ENCODE measurements at places on chromosomes 4 and X.

GRCh38 chrX:107014936-107015335 is 14.9 kb upstream of the MORC4 start:
- no peak for DNase-seq

GRCh38 chr4:99630857-99631360 is 26.7 kb downstream of the C4orf54 start:
- DNase-seq: no peak

GRCh38 chrX:73850124-73851013 is 287.4 kb downstream of the CHIC1 start:
- DNase-seq: no peak

GRCh38 chr4:109440948-109441347 is 7.3 kb downstream of the SEC24B start:
- no peak for DNase-seq

GRCh38 chrX:86806786-86807185 is 658.5 kb downstream of the DACH2 start:
- no peak for DNase-seq

- peak; percentile 59 for DNase-seq
Observed at GRCh38 chr4:128863312-128864075, 54.0 kb downstream of the JADE1 start.

GRCh38 chr4:8848507-8849265 is 23.0 kb downstream of the HMX1 start:
- DNase-seq: no peak

GRCh38 chr4:150457802-150458201 is 124.1 kb upstream of the MAB21L2 start:
- no peak for DNase-seq

- DNase-seq: no peak
Observed at GRCh38 chr4:176959980-176960379, 167.3 kb upstream of the VEGFC start.

- no peak for DNase-seq
Observed at GRCh38 chrX:68177542-68177941, 255.8 kb downstream of the OPHN1 start.

- no peak for DNase-seq
Observed at GRCh38 chrX:41005445-41005992, 79.7 kb upstream of the USP9X start.

- DNase-seq: no peak
Observed at GRCh38 chrX:123807835-123808416, 51.9 kb upstream of the XIAP start.

DNA sequence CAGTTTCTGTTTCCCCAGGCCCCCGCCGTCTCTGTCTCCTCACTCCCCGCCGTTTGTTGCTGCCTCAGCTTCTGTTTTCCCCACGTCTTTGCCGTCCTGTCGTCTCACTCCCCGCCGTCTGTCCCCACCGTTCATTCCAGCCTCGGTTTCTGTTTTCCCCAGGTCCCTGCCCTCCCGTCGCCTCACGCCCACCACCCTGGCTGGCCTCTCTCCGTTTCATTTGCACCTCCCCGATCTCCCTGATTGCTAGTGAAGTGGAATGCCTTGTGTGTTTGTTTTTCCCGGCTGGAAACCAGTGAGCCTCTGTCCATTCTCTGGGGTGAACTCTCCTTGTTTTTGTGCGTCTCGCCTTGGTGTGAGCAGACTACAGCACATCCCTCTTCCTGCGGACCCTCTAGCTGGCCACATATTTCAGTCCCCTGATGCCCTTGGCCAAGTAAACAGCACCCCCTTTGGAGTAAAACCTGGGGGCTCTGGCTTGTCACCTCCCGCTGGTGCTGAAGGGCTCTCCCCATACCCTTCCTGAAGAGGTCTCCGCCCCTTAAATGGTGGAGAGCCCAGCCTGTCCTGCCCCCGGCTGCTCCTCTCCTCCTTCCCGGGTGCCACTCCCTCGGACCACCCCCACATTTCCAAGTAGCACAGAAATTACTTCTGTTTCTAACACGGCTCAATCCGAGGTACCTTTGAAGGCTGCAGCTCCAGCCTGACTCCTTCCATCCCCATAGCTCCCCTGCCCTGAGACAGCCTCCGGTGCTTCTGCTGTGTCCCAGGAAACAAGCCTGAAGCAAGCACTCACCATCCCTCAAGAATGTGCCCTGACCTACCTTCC is 13.2 kb downstream of the TMEM175 start:
- DNase-seq: no peak

DNA sequence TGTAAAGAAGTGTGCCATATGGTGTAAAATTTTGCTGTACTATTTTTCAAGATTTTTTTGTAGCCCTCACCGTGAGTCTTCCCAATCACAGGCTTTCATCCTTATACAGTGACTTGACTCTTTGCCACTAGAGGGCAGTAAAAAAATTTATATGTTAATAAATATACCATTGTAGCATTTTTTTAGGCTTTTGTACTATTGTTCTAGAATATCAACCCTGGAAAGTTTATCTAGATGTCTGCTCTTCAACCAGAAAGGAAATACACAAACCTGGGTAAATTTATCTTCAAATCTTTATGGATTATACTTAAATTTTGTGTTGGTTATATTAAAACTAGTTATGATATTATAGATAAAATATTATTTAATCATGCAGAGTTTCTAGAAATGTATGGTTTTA is 235.3 kb downstream of the TENM3 start:
- no peak for DNase-seq

GRCh38 chr4:108428923-108429322 is 191.5 kb upstream of the RPL34 start:
- no peak for DNase-seq

GRCh38 chr4:146370841-146371240 is 150.9 kb downstream of the SLC10A7 start:
- no peak for DNase-seq

- DNase-seq: no peak
Observed at GRCh38 chr4:51942833-51943215, 77.3 kb downstream of the LRRC66 start.
